ENCODE measurements at places on chromosomes 11 and 22.

DNA sequence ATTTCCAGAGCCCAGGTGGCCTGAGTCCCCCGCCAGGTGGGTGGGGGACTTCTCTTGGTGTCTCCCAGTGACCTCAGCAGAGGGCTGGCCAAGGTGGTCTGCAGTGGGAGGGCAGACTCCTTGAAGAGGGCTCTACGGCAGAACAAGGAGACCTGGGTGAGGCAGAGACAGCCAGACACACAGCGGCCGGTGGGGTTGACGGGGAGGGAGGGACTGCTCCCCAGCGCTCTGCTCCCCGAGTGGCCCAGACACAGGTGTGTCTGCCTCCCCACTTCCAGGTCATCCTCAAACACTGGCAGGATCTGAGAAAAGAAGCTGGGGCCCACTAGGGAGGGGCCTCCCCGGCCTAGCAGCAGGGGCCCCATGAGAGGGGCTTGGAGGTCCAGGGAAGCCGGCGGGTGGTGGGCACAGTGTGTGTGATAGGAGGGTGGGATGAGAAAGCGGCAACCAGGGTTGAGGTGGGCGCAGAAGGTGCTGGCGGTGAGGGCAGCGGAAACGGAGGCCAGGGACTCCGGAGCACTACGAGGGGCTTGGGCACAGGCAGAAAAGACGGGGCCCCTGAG, 30.1 kb downstream of the SYT7 start:
- DNase-seq = no peak

DNA sequence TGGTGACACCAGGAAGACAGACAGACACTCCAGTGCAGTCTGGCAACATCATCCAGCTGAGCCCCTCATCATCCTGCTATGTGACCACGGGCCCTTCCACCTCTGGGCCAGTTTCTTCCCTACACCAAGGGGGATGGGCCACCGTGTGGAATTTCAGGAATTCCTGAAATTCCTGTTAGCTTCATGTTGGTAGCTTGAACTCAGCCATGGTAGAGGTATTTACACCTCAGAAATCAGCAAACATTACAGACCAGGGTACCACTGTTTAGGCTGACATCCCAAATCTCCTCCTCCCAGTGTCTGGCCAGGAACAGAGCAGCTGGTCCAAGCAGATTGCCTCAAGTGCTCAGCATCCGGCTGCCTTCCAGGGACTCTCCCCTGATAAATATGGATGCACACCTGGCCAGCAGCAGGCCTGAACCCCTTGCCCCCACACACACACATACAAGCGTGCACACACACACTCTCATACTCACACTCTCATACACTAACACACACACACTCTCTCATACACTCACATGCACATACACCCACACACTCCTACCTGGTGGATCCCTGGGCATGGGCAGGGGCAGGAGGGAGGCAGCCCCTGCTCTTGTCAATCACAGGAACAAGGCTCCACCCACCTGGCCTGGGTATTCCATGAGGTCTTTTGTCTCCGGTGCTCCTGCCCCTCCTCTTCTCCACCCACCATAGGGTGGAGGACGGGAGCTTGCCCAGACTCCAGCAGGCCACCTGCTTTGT, 85.2 kb downstream of the BUD13 start:
- no peak for DNase-seq

GRCh38 chr22:45885171-45885840, 91.7 kb downstream of the WNT7B start:
- no peak for DNase-seq

DNA sequence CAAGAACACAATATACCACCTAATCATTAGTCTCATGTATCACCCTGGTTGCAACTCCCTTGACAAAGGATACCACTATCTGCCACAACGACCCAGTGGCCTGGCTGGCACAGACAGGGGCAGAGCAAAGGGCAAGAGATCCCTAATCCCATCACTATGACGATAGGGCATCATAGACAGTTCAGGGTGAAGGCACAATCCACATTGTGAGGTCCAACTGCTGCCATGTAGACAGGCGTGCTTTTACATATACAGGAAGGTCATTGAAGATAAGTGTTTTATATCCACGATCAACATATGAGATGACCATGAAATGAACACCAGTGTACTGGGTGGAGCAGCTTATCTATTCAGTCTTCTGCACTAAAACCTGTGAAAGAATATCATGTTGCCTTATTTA, 94.6 kb downstream of the IGLL1 start:
- no peak for DNase-seq

- DNase-seq = no peak
These were observed 21.6 kb upstream of the BID start for GRCh38 chr22:17795661-17796548.

- DNase-seq = no peak
These were observed 15.8 kb downstream of the UPB1 start for GRCh38 chr22:24510637-24511625.

DNA sequence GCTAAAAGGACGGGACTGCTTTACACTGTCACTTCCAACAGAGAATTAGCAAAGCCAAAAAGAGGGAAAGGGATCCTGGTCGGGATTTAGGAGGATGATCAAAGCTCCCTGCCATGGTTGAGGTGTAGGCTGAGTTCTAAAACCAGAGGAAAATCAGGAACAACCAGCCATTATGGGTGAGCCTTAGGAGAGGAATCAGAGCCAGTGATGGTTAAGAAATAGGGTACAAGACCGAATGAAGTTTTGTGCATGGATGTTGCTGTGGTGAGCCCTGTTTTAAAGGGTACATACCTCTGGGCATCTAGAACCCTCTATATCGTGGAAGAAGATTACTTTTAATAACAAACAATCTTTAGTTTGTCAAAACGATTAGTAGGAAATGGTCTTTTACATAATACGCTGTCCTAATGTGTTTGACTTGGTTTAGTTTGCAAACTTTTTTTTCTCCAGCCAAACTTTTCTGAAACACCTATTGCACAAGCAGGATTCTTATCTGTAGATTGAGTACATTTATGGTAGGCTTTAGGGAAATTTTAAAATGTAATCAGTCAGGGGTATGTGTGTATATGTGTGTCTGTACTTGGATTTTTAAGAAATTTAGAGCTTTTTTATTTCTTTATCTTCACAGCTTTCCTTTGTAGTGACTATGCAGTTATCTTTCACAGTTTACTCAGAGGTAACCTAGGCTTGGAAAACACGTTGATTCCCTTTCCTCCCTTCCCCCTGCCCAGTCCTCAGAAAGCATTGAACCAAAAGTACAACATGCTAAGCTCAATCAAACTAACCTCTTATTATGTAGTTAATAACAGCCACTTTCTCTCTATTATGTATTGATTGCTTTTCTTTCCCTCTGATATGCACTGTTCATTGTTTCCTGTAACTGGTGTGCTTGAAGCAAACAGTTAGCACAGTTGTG, 26.8 kb downstream of the TRIM44 start:
- DNase-seq = no peak

GRCh38 chr11:11978098-11978637, 30.3 kb downstream of the DKK3 start:
- DNase-seq = no peak

GRCh38 chr11:28874706-28875105, 766.5 kb downstream of the METTL15 start:
- DNase-seq = no peak

DNA sequence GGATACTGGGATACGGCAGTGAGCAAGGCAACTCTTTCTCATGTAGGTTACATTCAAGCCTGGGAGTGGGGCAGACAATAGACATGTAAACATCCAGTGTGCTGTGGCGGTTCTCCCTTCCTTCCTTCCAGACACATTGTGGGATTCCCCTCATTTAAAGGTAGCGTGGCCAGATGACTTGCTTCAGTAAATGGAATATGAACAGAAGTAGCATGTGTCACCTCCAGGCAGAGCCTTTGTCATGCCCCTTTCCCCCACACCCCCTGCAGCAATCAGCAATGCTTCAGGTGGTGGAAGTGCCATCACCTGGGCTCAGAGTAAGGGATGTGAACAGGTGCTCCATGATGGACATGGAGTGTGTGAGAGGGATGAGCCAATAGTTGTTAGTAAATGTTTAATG, 34.8 kb upstream of the TTC12 start:
- no peak for DNase-seq

DNA sequence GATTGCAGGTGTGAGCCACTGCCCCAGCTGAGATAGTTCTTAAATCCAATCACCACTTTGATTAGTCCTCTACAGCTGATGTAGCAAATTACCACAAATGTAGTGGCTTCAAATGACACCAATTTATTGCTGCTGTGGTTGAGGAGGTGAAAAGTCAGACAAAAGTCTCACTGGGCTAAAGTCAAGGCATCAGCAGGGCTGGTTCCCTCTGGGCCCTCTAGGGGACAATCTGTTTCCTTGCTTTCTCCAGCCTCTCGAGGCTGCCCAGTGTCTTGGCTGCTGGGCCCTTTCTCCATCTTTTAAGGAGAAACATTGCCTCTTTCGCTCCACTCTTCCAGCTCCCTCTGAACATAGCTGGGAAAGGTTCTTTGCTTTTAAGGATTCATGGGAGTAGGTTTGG, 50.5 kb upstream of the SHANK2 start:
- no peak for DNase-seq

DNA sequence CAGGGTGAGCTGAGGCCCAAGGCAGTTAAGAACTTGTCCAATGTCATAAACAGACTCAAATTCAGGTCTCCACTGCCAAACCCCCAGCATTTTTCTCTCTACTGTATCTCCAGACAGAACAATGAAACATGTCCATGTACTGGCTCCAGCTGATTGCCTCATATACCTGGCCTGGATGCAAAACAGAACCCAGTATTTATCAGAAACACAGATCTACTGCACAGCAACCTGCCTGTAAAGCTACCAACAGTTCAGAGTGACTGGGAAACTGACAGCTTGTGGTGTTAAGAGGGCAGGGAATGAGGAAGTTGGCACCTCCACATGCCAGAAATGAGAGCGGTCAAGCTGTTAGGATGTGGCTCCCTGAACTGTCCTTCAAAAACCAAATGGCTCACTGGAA, 41.6 kb downstream of the C11orf71 start:
- DNase-seq = peak; percentile 4

- no peak for DNase-seq
These were observed 515.3 kb downstream of the JRKL start for GRCh38 chr11:96905143-96905542.

GRCh38 chr22:24512043-24512442, 16.9 kb downstream of the UPB1 start:
- DNase-seq = no peak

DNA sequence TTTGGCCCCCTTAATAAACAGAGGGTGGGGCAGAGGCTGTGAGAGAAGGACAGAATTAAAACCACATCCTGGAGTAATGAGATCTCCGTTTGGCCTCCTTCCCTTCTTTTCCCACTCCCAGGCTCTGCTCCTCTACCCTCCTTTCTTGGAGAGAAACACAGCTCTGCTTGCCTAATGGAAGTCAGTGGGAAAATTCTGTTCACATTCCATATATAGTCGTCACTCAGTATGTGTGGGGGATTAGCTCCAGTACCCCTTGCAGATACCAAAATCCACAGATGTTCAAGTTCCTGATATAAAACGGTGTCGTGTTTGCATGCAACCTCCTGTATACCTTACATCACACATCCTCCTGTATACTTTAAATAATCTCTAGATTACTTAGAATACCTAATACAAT, 37.6 kb upstream of the THY1 start:
- DNase-seq = no peak

DNA sequence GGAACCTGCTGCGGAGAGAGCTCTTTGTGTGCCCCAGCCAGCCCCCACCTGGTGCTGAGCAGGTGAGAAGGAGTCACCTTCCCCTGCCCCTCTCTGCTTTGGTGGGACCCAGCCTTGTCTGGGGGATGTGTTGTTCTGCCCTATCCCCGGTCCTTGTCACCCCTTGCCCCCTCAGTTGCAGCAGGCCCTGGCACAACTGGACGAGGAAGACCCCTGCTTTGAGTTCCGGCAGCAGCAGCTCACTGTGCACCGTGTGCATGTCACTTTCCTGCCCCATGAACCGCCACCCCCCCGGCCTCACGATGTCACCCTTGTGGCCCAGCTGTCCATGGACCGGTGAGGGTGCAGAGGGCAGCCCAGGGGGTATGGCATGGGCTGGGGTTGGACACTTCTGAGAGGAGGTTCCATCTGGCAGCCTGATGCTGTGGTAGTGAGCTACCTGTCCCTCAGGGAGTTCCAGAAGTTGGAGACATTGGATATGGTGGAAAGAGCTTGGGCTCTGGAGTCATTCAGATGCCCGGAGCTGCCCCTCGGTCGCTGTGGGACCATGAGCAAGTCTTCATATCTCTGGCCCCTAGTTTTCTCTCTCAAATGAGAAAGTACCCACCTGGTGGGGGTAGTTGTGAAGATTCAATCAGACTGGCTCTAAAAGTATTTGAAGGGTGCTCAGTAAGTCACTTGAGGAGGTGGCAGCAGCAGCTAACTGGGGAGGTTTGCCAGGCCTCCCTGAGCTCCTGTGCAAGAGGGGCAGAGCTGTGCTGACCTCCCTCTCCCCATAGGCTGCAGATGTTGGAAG, 4.3 kb downstream of the LARGE2 start:
- DNase-seq = no peak

DNA sequence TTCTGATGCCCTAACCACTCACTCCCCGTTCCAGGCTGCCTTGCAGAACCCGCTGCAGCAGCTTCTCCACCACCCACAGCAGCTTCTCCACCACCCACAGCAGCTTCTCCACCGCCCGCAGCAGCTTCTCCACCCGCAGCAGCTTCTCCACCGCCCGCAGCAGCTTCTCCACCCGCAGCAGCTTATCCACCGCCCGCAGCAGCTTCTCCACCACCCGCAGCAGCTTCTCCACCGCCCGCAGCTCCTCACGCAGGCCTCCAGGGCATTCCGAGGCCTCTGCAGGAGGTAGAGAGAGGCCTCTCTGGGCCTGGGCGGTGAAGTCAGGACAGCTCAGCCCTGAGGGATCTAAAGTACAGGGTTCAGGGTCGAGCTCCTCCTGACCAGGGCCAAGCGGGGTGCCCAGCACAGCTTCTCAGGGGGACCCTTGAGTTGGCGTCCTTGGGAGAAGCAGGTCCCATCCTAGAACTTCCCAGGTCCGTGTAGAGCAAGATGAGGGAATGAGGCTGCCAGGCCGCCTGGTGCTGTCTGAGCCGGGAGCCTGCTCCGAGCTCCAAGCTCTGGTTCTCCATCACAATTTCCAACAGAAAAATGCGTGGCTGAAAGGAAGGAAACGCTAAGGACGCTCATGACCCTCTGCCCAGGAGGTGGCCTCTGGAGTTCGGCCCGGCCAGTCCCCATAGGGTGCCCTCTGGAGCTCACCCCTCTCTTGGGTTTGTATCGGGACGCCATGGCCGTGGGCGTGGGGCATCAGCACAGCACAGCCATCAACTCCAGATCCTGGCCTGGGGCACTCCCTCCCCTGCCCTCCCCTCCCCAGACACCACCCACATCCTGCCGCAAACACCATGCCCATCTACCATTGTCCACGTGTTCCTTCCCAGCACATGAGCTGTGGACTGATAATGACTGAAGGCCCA, 528.6 kb downstream of the BRD1 start:
- no peak for DNase-seq
